ENCODE measurements at places on chromosomes 4 and X.

- DNase-seq = no peak
These were observed 116.9 kb downstream of the RASL11B start for GRCh38 chr4:52979020-52979419.

GRCh38 chr4:134663742-134664141 lies 462.2 kb upstream of the PABPC4L start:
- no peak for DNase-seq

DNA sequence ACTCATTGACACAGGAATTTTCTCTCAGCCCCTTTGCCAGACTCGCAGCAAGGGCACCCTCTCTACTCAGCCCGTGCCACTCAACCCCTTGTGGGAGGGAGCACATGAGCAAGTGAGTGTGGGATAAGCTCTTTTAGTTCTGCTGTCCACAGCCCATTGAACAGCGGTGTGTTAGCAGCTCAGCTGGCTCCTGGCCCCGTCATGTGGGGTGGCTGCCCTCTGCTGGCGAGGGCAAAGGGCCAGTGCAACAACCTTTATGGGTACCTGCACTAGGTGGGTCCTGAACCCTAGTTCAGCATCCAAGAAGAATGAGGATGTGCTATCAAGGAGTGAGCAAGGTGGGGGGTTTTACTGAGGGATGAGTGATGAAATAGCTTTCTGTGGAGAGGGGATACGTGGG lies 85.0 kb upstream of the ZNF81 start:
- peak; percentile 5 for DNase-seq

DNA sequence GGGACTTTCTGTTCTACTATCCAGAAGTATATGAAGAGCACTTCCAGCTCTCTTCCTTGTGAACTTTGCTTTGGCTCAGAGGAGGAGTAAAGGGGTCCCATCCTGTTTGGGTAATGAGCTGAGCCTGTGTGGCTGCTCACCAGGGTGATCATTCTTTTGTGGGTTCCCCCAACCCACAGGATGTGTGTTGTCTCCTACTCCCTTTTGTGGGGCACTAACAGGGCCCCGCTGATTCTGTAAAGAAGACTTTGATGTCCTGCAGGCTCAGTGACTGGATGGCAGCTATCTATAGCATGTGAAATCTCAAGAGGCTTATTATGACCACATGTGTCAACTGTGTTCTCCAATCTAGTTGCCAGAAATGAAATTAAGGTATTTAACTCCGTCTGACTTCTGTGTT lies 40.8 kb downstream of the ZNF518B start:
- no peak for DNase-seq

GRCh38 chr4:139042981-139043460 lies 27.4 kb downstream of the NOCT start:
- no peak for DNase-seq

DNA sequence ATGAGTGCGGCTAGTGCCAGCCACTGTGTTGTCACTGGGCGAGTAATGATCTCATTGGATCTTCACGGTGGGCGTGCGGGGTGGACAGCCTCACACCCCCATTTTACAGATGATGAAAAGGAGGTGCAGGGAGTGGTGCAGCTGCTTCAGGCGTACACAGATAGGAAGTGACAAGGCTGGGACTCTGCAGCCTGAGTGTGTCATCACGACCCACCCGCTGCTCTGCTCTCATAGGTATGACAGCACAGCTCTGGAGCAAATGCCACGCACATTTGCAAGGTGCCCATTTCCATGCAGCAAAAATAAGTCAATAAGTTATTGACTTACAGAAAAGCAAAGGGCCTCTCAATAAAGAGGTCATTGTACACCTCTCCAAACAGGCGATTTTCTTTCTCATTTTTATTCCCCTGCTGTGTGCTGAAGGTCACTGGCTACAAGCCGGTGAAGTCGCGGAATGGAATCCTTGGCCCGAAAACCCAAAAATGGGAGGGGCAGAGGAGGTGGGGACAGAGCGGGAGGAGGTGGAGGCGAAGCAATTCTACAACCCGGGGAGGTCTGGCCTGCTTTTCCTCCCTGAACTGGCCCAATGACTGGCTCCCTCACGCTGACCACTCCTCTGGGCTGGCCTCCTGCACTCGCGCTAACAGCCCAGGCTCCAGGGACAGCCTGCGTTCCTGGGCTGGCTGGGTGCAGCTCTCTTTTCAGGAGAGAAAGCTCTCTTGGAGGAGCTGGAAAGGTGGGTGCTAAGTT lies at the start of gene SOD3:
Gene SOD3 (plus strand): TSS at position 658 of the 750 bp plus-strand sequence. CDS start 3,949 bp downstream, outside the sequence.
- DNase-seq = peak; percentile 84

DNA sequence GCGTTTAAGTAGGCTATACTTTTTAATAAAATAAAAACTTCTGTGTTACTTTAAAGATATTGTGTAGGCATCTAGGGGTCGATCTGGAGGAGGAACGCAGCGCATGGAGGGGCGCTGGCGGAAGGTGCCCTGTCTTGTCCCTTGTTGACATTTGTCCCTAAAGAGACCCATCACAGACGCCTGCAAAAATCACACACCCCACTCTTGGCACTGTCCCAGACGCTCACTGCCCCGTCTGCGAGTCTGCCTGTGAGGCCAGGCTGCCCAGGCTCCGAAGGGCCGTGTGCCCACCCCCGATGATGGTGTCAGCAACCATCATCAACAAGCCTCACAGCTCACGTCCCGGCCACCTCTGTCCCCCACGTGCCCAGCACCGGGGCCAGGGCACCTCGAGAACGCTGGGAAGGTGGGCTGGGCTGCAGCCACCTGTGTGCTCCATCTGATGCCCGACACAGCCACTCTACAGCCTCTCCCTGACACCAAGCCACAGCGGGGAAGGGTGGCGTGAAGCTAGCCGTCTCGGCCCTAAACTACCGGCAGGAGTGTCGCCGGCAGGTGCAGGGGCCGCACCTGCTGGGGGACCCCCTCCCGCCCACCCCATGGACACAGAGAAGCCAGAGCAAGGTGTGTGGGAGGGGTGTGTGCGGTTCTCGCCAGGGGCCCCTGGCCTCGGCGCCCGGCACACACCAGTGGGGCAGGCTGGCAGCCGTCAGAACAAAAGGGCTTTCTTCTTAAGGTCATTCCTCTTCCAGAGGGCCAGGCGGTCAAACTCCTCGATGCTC lies 26.8 kb upstream of the AFAP1 start:
- no peak for DNase-seq

DNA sequence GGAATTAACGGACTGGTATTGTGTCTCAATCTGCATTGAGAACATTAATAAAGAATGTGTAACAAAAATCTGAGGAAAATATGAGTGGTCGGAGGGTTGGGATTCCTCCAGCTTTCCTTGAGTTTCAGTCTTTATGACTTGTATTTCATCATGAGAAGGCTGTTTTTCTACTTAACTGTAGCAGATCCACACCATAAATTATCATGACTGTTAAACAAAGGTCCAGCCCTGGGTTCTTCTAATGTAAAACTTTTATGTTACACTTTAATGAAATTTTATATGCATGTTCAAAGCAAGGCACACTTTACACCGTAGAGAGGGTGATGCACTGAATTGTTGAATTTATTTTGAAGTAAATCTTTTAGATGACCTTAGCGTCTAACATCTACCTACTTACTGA lies 7.0 kb downstream of the AFF2 start:
- no peak for DNase-seq

DNA sequence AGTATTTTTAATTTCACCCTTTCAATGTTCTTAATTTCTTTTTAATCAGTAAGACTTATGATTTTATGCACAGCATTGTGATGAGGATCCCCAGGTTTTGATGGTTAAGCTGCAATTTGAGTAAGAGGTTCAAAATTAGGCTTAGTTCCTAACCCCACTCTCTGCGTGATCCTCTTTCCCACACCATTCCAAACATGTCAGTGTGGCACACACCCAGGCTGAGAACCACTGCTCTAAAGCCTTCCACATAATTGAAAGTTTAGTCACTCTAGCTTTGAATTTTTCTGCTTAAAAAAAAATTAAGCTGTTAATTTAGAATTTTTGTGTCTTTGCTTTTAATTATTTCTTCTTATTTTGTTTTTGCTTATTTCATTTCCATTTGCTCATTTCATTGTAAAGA lies 68.8 kb upstream of the SLC7A11 start:
- peak; percentile 88 for DNase-seq

GRCh38 chrX:2147928-2148327 lies 352.8 kb downstream of the DHRSX start:
- no peak for DNase-seq

- DNase-seq = no peak
These were observed 136.2 kb downstream of the CPZ start for GRCh38 chr4:8728536-8729407.

DNA sequence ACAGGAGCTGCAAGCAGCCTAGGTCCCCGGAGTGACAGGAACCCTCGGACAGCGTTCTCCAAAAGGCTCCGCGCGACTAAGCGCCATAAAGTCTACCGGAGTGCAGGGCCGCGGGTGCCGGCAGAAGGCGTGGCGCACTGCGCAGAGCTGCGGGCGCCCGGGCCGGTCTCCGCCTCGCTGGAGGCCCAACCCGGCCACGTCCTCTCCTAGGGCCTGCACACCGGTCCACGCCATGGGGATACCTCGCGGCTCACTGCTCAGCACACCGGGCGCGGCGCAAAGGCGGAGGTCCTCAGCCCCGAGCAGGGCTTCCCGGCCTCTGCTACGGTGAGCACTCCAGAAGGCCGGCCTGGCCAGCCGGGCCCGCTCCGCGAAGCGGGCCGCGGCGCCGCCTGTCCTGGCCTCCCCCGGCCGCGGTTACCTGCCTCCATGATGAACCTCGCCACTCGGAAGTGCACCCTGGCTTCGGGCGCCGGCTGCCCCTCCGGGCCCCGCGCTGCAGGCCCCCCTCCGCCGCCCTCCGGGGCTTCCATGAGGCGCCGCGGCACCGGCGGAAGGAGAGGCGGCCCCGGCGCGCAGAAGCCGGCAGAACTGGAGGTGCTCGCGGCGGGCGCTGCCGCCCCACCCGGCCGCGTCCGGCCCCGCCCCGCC lies at the start of gene CCNQ:
Gene CCNQ (minus strand): TSS at position 599 of the 651 bp plus-strand sequence. CDS start 66 bp downstream, at position 533.
- peak; percentile 56 for DNase-seq

- peak; percentile 95 for DNase-seq
These were observed 82.9 kb downstream of the STOX2 start for GRCh38 chr4:183987987-183988392.

DNA sequence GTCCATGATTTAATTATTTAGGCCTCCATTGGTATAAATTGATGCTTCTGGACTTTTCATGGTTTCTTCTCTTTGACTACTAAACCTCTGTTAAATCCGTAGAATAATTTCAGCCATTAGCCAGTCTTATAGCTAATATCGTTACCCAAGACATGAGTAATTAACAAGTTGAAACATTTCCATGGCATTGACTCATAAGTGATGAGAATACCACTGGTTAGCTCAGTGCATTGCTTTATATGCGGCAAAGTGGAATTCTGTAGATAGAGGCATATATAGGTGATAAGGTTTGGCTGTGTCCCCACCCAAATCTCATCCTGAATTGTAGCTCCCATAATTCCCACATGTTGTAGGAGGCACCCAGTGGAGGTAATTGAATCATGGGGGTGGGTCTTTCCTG lies 80.6 kb downstream of the VCX2 start:
- DNase-seq = no peak

All from astrocyte of the hippocampus (primary cell).